ENCODE measurements at places on chromosomes 13 and 19.

GRCh38 chr13:31330236-31330635, 130.5 kb downstream of the B3GLCT start:
- DNase-seq = no peak

GRCh38 chr13:109213714-109214113, 572.7 kb downstream of the IRS2 start:
- DNase-seq = no peak

DNA sequence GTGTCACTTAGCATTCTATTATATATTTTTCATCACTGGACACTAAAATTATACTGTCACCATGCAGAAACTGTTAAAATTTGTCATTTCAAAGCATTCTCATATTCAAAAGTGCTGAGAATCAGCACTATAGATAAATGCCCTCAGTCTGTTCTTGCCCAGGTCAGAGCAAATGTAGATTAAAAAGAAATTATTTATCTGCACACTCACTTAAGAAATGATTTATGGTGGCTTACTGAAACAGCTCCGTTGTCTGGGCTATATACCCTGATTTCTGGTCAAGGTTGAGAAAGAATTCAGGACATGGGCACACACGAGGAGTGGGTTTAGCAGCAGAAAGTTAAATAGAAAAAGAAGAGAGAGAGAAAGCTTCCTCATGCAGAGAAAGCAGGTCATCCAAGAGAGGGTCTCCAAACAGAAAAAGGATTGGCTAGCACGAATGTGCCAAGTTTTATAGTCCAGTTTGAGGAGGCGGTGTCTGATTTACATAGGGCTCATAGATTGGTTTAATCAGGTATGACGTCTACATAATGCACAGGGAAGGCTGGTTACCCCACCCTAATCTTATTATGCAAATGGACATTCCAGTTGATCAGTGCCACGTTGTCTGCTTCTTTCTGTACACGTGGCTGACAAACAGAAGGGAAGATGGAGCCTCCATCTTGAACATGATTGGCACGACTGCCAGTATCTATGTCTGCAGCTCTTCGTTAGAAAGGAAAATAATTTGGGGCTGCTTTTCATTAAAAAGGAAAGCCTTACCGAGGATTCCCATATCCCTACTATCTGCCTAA, 47.3 kb upstream of the N4BP2L1 start:
- no peak for DNase-seq

DNA sequence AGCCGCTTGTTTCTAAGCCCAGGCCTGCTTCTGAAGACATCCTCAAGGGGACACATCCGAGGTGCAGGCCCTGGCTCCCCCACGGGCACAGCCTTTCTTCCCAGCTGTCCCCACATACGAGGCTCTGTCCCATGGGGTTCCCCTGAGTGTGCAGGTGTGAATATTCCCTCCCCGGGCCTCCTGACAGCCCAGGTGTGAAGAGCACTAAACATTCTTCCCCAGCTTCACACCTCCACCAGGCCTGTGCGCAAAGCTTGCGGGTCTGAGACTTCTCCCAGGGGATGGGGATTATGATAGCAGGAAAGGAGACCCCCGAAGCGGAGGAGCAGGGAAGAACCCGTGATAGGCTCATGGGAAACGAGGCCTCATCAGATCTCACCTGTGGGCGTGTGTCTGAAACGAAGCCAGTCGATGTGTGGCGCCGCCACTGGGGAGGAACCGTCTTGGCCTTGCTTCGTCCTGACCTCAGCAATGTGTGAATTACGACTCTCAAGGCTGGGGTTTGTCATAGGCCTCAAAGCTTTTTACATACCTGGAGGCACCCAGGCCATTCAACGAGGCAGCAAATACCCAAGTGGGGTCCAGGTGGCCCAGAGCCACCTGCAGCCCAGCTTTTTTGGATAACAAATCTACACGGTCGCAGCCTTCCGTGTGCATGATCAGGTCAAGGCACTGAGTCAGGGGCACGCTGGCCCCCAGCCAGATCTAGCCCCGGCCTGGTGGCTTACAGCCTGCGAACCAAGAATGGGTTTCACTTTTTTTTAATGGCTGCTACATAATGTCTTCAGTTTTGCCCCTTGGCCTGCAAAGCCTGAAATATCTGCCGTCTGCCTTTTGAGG, 134.3 kb downstream of the STK24 start:
- DNase-seq = no peak

- no peak for DNase-seq
Measured at GRCh38 chr13:49320975-49321374, 73.2 kb downstream of the CDADC1 start.

DNA sequence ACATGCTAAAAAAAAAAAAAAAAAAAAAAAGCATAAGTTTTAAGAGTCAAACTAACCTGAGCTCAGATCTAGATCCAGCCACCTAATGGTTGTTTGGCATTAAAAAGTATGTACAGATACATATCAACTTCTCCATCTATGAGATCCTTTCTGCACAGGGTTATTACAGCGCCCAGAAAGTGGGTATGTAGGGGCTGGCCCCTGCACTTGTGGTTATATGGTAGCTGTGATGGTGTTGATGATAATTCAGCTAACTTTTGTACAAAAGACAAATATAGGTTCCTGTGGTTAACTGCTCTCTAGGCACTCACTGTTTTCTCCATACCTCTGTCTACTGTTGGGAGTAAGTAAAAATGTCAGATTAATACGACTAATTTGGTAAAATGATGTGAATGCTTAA, 81.7 kb downstream of the TNFRSF19 start:
- no peak for DNase-seq

GRCh38 chr13:111513766-111514609, 193.5 kb downstream of the TEX29 start:
- DNase-seq = no peak

DNA sequence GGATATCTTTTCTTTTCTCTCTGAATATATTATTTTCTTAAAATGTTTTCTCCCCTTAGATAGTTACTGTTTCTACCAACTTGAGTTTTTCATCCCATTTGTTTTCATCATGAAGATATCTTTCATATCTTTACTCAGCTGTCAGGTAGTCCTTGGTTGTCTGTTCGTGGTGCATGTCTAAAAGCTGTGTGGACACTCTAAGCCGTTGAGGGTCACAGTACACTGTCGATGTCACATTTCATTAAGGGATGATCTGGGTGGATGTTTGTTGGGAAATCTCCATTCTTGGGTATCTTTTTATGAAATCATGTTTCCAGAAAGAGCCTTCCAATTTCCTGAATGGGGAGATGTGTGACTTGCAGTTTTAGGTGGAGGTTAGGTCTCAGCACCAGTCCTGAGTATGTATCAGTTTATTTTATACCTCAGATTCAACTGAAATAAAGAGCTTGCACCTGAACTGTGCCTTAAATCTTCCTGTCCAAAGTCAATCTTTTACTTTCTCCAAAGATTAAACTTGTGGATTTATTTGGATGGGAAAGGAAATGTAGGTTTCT, 23.2 kb downstream of the ZMYM2 start:
- DNase-seq = no peak

GRCh38 chr19:35085947-35086346, 29.7 kb upstream of the FXYD3 start:
- DNase-seq = no peak

GRCh38 chr13:43014162-43014561, 9.2 kb upstream of the DNAJC15 start:
- no peak for DNase-seq

- DNase-seq = no peak
Measured at GRCh38 chr19:53853707-53854106, 14.0 kb upstream of the MYADM start.

Data from cortex of kidney (tissue), 1 donor.